Activated T-helper 1 cell treated with anti-CD3 and anti-CD28 coated beads, Interleukin-12 subunit alpha, Interleukin-12 subunit beta, Interleukin-2, Interleukin-4 antibody, amounts not matched to agents 30 ng/mL and 10 ng/mL and 1 ng/mL, durations not matched to agents 14 hours and 24 hours and 36 hours (primary cell): ENCODE measurements at places on chromosomes 2 and 18.

GRCh38 chr2:173989884-173990215 lies 24.7 kb upstream of the SP3 start:
- DNase-seq = no peak

DNA sequence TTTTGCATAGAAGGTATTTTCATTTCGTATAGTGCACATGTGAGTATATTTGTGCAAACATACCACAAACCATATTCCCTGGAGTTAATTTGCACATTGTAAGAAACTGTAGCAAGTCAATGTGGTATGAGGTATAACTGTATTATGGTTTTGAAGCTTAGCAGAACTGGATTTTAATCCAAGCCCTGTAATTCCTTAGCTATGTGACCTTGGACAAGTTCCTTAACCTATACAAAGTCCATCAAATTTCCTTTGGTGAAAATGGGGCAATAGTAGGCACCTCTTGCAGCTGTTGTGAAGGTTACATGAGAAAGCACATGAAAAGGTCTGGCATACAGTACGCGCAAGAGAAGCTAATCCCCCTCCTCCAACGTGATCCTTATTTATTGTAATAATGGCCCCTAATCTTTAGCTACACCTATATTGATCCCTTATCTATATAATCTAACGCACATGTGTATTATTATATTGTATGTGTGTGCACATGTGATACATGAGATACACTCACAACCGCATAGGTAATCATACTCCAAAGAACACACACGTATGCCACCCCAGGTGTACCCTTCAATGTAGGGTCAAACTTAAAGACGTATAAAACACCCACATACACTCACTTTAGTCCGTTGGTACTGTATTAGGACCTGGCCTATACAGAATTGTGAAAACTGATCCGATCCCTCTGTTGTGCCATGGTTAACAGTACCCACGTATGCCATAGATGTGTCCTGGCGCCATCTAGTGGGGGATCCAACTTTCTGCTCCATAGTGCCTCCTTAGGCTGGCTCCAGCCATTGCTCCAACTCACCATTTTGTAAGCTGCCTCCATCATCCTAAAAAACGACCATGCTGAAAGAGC lies 402.9 kb upstream of the SLC14A2 start:
- DNase-seq = peak; percentile 62

DNA sequence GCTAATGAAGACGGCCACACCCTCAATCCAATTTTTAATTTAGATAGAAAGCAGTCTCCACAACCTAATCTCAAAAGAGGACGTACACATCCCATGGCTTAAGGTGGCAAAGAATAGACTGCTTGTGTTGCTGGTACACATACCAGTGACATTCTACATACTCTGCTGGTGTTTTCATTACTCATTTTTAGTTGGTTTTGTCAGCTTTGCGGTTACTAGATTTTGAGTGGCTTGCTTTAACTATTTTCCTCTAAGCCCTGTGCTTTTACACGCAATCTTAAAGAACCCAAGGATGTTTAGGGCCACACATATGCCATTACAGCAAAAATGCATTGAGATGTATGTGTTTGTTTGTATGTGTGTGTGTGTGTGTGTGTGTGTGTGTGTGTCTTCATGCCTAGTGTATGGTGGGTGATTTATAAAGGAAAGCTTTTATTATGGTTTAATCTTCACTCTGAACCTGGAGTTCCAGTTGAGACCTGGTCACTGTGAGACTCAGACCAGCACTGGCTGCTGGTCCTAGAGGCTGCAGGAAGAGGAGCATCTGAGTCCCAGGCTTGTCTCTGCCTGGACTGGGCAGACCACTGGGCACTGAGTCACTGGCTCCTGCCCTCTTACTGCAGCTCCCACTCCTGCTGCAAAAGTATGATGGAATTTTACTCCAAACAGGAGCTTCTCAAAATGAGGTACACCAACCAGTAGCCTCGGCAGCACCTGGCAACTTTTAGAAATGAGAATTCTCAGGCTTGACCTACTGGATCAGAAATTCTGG lies 415.9 kb downstream of the NBAS start:
- DNase-seq = no peak

- DNase-seq = no peak
These were observed 16.8 kb downstream of the AFF3 start for GRCh38 chr2:100125626-100126025.

- no peak for DNase-seq
These were observed 108.8 kb downstream of the RBMS1 start for GRCh38 chr2:160384791-160385190.

DNA sequence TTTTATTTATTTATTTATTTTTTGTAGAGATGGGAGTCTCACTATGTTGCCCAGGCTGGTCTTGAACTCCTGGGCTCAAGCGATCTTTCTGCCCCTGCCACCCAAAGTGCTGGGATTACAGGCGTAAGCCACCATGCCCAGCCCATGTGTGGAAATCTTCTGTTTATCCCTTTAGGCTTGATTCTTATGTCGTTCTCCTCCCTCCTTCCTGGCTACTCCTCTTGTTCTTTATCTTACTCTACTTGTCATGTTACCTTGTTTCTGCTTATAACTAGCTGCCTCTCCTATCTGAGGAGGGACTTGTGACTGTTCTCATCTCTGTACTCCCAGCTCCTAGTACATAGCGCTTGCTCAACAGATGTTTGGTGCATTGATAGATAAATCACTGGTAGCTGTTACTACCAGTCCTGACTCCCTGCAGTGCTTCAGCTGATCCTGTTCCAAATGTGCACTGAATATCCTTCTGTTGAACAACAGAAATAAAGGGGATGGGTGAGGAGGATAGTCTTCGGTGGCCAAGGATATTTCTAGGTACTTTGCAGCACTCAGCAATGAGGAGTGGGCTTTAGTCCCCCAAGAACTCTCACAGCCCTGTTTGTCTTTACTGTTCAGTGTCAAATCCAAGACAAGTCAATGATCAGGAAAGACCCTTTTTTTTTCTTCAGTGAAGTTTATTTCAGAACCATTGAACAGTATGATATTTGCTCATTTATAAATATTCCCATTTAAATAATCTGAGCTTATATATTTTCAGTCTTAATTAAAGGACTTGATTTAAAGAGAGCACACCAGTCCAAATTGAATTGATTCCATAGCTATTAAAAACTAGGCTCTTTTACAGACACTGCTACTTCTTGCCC lies 7.2 kb downstream of the IL1B start:
- DNase-seq = no peak

- DNase-seq = no peak
These were observed 55.3 kb downstream of the G6PC2 start for GRCh38 chr2:168956392-168956791.

DNA sequence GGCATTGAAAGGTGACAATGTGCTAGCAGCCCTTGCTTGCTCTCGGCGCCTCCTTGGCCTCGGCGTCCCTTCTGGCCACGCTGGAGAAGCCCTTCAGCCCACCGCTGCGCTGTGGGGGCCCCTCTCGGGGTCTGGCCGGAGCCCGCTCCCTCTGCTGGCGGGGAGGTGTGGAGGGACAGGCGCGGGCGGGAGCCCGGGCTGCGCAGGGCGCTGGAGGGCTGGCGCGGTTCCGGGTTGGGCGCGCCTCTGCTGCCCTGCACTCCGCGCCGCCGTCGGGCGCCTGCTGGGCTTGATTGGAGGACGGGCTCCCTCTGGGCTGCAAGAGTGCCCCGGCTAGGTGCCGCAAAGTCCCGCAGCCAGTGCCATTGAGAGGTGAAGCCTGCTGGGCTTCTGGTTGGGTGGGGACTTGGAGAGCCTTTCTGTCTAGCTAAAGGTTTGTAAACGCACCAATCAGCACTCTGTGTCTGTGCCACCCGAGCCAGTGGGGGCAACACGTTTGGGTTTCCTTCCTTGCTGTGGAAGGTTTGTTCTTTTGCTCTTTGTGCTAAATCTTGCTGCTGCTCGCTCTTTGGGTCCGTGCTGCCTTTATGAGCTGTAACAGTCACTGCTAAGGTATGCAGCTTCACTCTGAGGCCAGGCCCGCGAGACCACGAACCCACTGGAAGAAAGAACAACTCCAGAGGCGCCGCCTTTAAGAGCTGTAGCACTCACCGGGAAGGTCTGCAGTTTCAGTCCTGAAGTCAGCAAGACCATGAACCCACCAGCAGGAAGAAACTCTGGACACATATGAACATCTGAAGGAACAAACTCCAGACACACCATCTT lies 14.8 kb upstream of the IMP4 start:
- DNase-seq = no peak

DNA sequence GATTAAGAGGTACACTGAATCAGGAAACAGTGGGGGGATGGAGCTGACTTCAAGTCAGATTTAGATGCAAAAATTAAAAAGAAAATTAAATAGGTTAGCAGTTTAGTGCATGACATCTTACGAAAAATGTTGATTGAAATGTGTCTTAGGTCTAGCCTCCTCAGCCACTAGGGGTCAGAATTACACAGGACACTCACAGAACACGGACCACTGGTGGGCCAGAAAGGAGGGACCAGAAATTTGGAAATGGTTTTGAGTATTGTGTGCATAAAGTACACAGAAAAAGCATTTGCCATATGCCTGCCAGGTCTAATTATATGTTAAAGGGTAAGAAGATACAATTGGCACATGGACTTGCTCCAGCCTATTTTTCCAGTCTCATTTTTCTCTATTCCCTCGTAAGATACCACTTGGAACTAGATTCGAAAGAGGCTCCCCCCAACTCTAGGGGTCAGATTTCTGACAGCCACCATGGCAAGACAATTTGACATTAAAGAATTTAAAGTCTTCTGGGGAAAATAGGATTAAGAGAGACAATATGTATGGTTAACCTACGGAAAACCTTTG lies 550.2 kb upstream of the SETBP1 start:
- no peak for DNase-seq

DNA sequence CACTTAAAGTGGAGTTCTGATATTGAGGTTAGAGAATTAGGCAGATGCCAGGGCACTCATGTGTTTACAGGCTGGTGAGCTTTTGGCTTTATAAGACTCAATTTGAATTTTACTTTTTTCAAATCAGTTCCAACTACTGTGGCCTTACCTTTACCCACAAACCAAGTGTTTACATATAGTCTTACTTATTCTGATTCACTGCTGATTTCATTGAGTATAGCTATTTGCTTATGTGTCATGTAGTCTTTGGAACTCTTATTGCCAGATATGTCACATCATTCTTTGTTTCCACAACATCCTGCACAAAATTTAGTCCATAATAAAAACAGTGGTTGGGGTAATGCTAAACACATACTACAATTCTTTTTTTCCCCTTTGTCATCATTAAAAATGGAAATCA lies 96.5 kb downstream of the XIRP2 start:
- no peak for DNase-seq

- no peak for DNase-seq
These were observed 4.0 kb downstream of the NT5DC4 start for GRCh38 chr2:112724591-112725525.

DNA sequence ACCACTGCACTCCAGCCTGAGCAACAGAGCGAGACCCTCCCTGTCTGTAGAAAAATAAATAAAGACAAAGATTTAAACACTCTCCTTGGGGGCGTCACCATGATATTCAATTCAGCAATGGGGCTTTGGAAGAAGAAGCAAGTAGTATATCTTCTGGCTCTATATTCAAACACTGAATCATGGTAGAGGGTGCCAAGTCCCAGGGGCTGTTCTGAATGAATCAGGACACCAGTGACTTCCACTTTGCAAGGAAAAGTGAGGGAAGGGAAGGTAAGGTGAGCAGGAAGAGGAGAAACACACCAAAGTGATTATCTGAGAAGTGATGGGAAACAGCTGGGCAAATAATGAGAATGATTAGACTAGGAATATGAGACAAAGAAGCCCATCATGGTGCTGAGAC lies 80.5 kb downstream of the AAK1 start:
- DNase-seq = no peak

GRCh38 chr2:74332550-74333174 lies 10.6 kb downstream of the SLC4A5 start:
- no peak for DNase-seq

DNA sequence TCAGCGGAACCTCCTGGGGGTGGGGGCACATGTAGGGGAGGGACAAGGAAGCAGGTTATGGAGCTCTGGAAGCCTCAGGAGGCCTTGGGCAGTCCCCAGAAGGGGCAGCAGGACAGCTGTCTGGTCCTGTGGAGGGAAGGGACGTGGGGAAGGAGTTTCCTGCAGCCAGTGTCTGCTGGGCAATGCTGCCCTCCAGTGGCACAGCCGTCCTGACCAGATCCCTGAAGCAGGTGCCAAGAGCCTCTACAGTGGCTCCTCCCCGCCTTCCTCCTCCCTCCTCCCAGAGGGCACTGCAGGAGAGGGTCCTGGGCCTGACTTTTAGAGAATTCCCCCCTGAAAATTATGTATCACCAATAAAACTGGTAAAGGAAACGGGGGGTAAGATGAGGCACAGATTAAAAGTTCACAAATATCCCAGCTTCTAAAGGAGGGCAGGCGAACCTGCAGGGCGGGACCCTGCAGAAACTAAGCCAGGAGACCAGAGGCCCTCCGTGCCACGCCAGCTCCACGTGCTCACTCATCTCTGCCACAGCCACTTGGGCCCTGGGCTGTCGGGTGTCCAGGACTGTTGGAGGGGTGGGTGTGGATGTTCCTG lies 258.5 kb downstream of the TWIST2 start:
- no peak for DNase-seq

- DNase-seq = no peak
These were observed 2.3 kb downstream of the RFTN2 start for GRCh38 chr2:197673106-197673505.

DNA sequence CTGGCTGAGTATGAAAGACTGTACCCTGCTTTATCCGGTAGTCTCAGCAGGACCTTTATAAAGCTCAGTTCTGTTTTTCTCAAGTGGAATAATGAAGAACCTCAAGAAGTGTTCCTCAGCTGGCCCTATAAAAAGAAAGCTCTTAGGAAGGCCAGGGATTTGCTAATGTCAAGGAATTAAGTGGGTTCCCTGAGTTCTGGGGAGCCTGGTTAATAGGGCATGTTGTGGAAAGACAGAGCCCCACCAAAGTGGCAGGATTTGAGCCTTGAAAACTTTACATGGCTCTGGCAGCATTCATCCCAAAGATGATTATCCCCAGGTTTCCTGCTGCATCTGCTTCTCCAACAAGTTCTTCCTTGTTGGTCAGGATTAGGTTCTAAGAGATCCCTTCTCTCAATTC lies 6.9 kb upstream of the DYSF start:
- no peak for DNase-seq

- no peak for DNase-seq
These were observed 95.9 kb downstream of the EPB41L5 start for GRCh38 chr2:120108749-120109148.

- no peak for DNase-seq
These were observed 125.8 kb downstream of the LYPD6B start for GRCh38 chr2:149164296-149164695.

- no peak for DNase-seq
These were observed 51.7 kb upstream of the SPATS2L start for GRCh38 chr2:200254773-200255172.

DNA sequence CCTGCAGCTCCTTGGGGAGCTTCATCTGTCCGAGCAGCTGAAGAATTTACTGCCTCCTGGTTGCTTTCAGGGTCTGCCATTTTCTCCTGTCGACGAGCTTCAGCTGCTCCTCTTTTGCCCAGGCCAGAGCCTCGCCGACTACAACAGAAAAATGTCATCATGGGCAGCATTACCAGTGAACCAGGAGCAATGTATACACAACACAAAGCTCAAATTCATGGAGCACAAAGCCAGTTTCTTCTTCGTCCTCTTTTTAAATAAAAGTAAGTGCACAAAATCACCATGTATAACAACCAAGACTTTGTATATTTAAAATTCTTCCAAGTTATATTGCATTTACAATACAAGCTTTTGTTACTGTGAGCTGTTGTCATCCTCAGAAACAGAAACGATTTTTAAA lies 85.0 kb downstream of the TRIP12 start:
- DNase-seq = no peak

- DNase-seq = no peak
These were observed 5.6 kb upstream of the LAMA3 start for GRCh38 chr18:23683671-23684070.
